Prostate gland (tissue), 2 donors: ENCODE measurements at places on chromosomes 1 and 21.

- DNase-seq, result no peak
Measured at GRCh38 chr21:33067043-33067442, 2.9 kb upstream of the OLIG1 start.

GRCh38 chr1:56901716-56902115, 47.1 kb downstream of the C8A start:
- DNase-seq, result no peak

DNA sequence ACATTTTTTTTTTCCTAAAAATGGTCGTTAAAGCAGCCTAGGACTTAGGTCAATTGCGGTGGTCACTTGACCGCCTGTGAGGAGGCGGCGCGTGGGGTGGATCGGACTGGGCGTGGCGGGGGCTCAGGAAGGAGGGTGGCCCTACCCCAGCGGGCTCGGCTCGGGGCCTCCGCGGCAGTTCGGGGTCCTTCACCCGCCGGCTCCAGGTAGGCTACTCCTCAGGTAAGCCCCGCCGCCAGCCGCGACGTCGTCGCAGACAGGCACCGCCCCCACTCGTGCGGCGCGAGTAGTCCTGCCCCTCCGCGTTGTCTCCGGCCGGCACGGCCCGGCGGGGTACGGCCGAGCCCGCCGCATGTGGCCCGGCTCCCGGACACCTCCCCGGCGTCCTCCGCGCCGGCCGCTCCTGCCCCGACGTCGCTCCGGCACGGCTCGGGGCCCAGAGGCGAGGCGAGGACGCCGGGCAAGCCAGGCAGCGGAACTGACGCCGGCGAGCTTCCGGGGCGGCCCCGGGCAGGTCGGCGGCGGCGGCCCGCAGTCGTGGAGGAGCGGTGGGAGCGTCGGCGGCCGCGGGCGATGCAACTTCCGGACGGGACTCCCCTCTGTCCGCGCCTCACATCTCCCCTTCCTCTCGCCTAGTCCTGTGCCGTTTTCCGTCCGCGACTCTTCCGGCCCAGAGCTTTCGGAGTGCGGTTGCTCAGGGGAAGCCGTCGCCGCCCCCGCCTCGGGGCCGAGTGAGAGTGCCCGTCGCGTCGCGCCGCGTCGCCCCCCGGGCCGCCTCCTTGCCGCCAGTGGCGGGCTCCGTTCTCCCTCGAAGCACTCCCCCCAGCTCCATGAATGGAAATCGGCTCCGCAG, at the start of gene AGO3:
AGO3 (plus strand) TSS at position 513 of the 853 bp plus-strand sequence; CDS start at position 835, 322 bp downstream.
- peak; percentile 78 for DNase-seq

GRCh38 chr1:241336335-241336734, 20.7 kb downstream of the RGS7 start:
- DNase-seq, result no peak

DNA sequence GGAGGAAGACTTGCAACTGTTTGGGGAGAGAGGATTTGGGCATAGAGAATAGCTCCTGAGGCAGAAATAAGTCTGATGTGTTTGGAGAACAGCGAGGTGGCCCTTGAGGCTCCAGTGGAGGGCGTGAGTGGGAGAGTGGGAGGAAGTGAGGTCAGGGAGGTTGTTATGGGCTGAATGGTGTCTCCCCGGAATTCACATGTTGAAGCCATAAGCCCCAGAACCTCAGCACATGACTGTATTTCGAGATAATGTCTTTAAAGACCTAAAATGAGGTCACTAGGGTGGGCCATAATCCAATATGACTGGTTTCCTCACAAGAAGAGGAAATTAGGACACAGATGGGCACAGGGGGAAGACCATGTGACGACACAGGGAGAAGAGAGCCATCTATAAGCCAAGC, 17.9 kb upstream of the APP start:
- DNase-seq, result no peak

DNA sequence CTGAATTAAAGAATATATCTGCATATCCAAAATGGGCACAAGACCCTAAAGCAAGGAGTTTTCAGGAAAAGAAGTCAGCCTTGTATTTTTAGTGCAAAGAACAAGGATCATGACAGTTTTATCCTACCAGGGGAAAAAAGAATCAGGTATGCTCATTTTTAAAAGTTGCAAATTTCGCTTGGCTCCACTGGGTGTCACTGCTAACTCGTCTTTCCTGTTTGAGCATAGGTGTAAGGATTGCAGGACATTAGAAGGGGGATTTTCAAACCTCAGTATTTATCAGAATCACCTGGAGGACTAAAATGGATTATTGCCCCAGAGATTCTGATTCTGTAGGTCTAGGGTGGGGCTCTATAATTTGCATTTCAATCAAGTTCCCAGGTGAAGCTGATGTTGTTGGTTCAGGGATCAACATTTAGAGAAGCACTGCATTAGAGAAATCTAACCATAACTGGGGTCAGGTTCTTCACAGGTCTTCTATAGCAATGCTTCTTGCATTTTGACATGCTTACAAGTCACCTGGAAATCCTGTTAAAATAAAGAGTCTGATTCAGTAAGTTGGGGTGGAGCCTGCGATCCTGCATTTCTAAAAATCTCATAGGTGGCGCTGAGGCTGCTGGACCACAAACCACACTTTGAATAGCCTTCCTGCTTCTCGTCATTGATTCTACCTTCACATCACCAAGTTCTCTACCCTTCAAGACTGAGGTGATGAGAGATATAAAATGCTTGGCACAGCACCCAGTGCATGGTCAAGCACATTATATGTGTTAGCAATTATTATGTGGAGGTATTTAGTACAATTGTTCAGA, 39.6 kb downstream of the NUF2 start:
- DNase-seq, result no peak

DNA sequence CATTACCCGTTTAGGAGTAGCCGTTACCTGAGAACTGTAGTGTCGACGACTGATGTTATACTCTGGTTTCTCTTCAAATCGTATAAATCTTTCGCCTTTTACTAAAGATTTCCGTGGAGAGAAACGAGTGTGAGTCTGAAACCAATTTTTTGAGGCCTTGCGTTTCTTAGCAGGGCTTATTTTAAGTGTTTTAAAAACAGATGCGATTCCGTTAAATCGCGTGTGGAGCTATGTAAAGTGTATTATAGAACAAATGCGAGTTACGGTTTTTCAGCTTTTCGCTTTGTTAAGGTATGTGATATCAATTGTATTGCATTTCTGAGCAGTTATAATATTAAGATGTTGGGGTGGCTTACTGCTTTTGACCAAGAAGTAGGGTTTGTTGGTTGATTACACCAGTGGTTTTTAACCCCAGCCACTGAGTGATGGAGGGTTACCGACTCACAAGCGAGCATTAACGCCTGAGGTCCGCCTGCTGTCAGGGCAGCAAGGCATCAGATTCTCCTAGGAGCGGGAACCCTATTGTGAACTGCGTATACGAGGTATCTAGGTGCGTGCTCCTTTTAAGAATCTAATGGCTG, 18.0 kb downstream of the KIAA2013 start:
- peak; percentile 54 for DNase-seq

- DNase-seq, result no peak
Measured at GRCh38 chr1:209319057-209319432, 264.5 kb upstream of the CAMK1G start.

GRCh38 chr1:41859686-41860085, 59.0 kb downstream of the HIVEP3 start:
- DNase-seq, result no peak

- DNase-seq, result no peak
Measured at GRCh38 chr1:11342621-11343032, 69.6 kb downstream of the UBIAD1 start.

GRCh38 chr1:230158415-230159291, 91.6 kb downstream of the GALNT2 start:
- no peak for DNase-seq

- DNase-seq, result peak; percentile 67
Measured at GRCh38 chr1:25810341-25811299, 9.1 kb upstream of the MTFR1L start.

DNA sequence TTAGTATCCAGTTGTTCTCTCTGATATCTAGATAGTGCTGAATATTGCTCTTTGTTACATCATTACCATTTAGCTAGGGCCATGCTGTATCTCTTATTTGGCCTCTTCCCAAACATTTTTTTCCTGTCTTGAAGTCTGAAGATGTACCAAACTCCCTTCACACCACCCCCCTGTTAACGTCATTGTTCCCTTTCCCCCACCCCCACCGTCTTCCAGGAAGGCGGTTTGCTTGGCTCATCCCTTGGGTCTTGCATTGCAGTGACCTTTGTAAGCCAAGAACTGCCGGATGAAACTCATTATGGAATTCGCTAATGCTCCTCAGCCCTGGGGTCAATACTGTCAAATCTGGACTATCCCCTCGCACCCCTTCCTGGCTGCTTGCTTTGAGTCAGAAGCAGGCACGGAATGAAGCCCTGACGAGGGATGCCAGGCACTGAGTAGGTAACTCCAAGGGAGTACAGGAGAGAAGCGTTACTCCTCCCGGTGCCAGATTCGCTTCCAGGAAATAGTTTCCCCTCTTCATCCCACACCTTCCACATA, 283.1 kb downstream of the TM2D1 start:
- DNase-seq, result no peak
